GM04504 (cell line): ENCODE measurements at places on chromosomes 7 and 10.

- no peak for DNase-seq
Measured at GRCh38 chr7:35705932-35706461, 11.1 kb upstream of the HERPUD2 start.

GRCh38 chr7:1744296-1745017, 74.4 kb downstream of the ELFN1 start:
- no peak for DNase-seq

- DNase-seq = no peak
Measured at GRCh38 chr10:72509206-72509799, 116.6 kb downstream of the MICU1 start.

DNA sequence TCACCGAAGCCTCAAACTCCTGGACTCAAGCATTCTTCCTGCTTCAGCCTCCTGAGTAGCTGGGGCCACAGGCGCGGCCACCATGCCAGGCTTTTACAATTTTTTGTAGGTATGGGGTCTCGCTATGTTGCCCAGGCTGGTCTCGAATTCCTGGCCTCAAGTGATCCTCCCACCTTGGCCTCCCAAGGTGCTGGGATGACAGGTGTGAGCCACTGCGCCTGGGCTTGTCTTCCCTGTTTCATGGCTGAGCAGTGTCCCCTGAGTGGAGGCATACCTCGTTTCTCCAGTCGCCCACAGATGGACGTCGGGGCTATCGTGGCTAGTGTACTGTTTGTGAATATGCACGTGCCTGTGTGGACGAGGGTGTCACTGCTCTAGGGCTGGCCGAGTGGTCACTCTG, 11.3 kb downstream of the INPP5A start:
- DNase-seq = no peak

- no peak for DNase-seq
Measured at GRCh38 chr7:77794000-77794399, 4.2 kb downstream of the TMEM60 start.

GRCh38 chr10:85558533-85558932, 808.1 kb downstream of the GRID1 start:
- no peak for DNase-seq

DNA sequence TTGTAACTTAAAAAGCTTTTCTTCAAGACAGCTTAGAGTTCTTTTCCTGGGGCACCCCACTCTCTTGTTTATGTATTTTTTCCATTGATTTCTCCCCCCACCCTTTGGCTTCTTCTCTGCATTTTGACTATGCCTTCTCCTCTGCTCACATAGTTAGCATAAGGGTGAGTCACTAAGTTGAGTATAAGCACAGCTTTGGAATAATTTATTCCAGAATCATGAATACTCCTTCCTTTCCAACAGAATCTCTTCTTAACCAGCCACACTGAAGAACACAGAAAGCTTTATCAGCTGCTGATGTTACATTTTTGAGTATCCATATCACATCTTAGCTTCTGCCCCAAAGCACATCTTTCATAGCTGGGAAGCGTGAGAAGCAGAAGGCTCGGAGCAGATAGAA, 449.5 kb upstream of the MKI67 start:
- DNase-seq = no peak

GRCh38 chr7:47102331-47102841, 479.5 kb downstream of the TNS3 start:
- no peak for DNase-seq

GRCh38 chr10:97065128-97065527, 120.6 kb downstream of the SLIT1 start:
- DNase-seq = no peak

DNA sequence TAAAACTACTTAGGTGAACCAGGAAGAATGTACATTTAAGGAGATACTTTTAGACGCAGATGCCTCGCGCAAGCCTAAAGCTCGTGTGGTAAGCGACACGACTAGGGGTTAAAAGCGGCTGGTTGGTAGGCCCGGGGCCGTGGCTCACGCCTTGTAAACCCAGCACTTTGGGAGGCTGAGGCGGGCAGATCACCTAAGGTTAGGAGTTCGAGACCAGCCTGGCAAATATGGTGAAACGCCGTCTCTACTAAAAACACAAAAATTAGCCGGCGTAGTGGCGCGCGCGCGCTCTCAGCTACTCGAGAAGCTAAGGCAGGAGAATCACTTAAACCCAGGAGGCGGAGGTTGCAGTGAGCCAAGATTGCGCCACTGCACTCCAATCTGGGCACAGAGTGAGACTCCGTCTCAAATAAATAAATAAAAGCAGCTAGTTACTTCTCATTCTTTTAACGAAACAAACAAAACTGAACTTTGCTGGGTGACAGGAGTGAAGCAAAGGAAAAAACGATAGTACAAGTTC, 879 bp downstream of the NUDT5 start:
- peak; percentile 10 for DNase-seq

DNA sequence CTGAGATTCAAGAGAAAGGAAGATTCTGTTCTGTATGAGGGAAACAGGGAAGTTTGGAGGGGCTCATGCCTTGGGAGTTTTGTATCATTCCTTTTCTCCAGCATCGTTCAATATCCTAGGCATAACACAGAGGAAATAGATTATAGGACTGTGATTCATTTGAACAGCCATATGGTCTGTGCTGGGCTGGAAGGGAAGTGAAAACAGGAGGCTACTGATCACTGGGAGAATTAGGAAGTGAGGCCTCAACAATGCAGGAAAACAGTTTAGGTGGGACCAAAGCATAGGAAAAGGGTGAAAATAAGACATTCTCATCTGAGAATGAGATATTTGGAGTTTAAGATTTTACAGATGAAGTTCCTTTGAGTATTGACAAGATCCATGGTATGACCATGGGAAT, 70.7 kb upstream of the MKX start:
- DNase-seq = no peak

GRCh38 chr10:119198438-119198837, 8.9 kb upstream of the GRK5 start:
- no peak for DNase-seq

- DNase-seq = no peak
Measured at GRCh38 chr10:103856797-103857170, 1.4 kb upstream of the SH3PXD2A start.

GRCh38 chr7:99311702-99312101, 14.0 kb upstream of the ARPC1A start:
- no peak for DNase-seq

GRCh38 chr7:48259463-48260280, 88.4 kb downstream of the ABCA13 start:
- DNase-seq = no peak

DNA sequence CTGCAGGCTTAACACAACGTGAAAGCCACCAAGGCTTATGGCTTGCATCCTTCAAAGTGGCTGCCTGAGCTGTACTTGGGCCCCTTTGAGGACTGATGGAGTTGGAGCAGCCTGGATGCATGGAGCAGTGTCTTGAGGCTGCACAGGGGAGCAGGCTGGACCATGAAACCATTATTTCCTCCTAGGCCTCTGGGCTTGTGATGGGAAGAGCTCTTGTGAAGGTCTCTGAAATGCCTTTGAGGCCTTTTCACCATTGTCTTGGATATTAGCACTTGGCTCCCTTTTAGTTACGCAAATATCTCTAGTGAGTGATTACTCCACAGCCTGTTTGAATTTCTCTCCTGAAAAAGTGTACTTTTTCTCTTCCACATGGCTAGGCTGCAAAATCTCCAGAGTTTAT, 201.2 kb upstream of the NPY start:
- no peak for DNase-seq

- peak; percentile 57 for DNase-seq
Measured at GRCh38 chr7:98771519-98771918, 98.3 kb downstream of the TMEM130 start.

GRCh38 chr7:83011954-83012353, 150.7 kb downstream of the PCLO start:
- no peak for DNase-seq

DNA sequence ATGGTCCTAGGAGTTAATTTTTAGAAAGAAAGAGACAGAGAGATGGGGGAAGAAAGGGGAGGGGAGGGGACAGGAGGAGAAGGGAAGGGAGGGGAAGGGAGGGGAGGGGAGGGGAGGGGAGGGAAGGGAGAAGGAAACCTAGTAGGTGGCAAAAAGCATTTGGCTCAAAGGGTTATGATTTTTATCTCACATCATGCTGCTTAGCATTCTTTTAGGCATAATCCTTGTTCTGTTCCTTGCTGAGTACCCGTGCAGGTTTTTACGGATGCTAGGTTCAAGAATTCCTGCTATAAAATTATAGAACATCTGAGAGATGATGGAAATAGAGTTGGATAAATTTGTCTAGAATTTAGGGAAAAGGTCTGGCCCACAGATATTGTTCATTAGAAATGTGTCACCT, 132.4 kb upstream of the PRSS1 start:
- no peak for DNase-seq

DNA sequence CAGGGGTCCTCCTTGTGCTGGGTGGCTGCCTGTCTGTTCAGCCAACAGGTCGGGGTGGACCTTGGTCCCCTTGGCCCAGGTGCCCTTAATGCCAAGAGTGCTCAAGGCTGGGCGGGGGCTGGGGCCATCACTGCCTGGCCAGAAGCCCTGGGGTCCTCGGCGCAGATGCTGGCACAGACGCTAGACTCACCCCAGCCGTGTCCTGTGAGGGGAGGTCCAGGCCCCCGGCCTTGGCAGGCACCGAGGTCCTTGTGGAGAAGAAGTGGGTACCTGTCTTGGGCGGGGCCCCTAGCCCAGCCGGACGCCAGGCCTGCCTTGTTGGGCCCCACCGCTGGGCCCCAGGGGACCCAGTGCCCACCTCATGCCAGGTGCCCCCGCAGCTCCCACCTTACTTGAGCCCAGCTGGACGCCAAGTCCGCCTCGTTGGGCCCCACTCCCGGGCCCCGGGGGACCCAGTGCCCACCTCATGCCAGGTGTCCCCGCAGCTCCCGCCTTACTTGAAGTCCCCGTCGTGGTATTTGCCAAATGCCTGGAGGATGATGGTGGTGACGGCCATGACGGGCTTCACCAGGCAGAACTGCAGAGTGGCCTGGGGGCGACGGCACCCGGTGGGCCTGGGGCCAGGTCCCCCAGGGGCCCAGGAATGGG, 6.5 kb downstream of the TMEM184A start:
- no peak for DNase-seq

DNA sequence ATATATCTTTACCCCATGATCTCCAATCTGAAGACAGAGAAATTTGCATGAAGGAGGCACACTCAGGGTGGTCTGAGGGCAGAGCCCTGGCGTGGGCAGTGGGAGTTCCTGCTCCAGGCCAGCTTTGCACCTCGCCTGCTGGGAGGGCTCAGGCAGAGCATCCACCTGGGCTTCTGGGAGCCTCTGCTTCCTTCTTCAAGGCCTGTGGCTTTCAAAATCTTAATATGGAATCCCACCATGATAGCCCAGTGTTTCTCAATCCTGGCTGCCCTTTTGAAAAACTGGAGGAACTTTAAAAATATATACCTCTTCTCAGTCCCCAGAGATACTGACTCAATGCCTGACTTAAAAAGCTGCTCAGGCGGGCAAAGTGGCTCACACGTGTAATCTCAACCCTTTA, 36.7 kb upstream of the PSAP start:
- DNase-seq = no peak

GRCh38 chr10:69769395-69769992, 32.2 kb upstream of the COL13A1 start:
- DNase-seq = peak; percentile 60

DNA sequence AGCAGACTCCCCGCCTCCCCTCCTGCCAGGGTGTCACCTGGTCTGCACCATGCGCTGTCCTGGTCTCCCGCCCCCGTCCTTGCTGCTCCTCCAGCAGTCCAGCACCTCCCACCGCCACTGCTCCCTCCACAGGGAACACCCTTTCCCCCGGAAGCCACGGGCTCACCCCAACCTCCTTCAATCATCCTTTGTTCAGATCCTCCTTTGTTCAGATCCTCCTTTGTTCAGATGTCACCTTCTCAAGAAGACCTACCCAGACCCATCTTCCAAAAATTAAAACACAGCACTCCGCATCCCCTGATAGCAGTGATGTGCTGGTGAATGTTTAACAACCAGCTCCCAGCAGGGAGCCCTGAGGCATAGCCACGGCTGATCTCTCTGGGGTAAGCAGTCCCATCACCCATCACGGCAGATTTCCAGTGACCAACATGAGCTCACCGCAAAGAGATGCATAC, 237.7 kb downstream of the USP6NL start:
- no peak for DNase-seq

GRCh38 chr7:94042381-94042780, 38.2 kb upstream of the BET1 start:
- no peak for DNase-seq

GRCh38 chr7:24877790-24878311, 102.1 kb downstream of the OSBPL3 start:
- DNase-seq = peak; percentile 26

GRCh38 chr7:40753455-40753854, 618.6 kb downstream of the SUGCT start:
- DNase-seq = no peak

DNA sequence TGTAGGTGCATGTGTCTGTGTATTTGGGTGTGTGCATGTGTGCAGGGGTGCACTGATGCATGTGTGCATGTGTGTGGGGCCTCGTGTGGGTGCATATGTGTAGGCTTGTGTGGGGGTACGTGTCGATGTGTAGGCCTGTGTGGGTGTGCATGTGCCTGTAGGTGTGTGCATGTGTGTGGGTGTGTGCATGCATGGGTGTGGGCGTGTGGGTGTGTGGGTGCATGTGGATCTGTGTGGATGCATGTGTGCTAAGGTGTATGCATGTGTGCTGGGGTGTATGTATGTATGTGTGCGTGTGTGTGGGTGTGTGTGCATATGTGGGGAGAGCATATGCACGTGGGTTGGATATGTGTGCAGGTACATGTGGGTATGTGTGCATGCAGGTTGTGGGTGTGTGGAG, 73.2 kb downstream of the NKX6-2 start:
- no peak for DNase-seq

DNA sequence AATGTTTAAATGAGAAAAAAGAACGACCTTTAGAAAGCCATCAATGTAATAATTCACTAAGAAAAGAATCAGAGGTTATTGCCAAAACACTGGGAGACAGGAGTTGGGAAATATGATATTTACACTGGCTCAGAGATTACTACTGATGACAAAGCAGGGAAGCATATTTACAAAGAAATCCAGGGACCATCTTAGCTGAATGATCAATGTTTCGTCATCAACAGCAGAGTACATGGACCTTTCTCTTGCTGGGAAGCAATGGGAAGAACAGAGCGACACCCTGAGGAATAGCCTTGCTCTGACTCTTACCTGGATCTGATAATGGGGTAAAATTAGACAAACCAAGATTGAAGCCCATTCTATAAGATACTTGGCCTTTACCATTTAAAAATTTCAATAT, 1293.5 kb downstream of the XPNPEP1 start:
- no peak for DNase-seq

- DNase-seq = no peak
Measured at GRCh38 chr10:130045091-130045652, 65.5 kb downstream of the C10orf143 start.

DNA sequence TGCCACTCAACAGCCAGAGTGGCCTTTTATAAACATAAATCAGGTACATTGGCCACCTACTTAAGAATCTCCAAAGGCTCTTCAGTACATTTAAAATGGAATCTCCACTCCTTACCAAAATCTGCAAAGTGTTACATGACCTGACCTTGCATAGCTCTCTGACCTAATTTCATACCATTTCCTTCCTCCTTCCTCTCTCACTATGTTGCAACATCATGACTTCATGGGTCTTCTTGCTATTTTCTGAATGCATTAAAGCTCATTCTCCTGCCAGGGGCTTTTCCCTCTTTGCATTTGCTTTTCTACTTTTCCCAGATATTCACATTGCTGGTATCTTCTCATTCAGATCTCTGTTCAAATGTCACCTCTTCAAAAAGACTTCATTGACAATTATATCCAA, 22.1 kb upstream of the PPP1R17 start:
- no peak for DNase-seq
